NCI-H1417 treated with DMSO at 0.1 percent for 48 hours (cell line): ENCODE measurements at places on chromosomes 16 and 17.
A peak's percentile ranks its signal among the peaks of the same experiment; 100 is the strongest.

DNA sequence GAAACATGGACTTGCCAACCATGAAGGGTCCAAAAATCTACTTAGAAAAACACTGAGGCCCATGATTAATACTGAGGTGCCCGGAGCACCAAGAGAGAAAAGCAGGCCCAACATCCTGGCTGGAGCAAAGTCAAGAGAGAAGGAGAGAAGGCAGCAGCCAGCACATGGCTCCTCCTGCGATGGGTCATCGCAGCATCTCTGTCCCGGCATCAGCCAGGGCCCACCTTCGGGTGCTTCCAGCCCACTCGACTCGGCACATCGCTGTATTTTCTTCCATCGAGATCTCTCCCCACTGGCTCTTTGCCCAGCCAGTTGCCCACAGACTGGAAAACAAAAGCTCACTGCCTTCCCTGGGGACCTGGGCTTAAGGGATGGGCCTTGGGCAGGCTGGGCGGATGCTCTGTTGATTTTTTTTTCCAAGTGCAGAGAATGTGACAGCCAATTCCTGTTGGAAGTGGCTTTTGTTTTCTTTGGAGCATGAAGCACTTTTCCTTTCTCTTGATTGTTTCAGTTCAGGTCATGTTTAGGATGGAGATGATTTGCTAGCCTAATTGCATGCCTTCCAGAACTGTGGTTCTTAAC is 58.1 kb downstream of the CYB5B start:
- no peak for DNase-seq

DNA sequence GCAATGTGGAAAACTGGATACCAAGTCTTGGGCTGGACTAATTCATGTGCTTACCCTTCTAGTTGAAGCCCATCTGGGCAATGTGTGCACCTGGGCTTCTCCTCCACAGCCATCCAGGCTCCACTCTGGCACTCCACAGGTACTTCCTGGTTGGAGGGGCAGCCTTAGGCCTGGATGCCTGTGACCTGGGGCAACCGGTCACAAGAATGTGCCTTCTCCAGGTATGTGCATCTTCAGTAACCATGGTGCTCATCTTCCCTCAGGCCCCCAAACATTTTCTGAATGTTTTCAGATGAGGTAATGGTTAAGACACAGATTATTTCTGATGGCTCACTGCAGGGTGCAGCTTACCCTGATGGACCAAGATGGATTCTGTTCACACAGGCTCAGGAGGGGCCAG is 11.1 kb downstream of the C16orf86 start:
- DNase-seq, result no peak

DNA sequence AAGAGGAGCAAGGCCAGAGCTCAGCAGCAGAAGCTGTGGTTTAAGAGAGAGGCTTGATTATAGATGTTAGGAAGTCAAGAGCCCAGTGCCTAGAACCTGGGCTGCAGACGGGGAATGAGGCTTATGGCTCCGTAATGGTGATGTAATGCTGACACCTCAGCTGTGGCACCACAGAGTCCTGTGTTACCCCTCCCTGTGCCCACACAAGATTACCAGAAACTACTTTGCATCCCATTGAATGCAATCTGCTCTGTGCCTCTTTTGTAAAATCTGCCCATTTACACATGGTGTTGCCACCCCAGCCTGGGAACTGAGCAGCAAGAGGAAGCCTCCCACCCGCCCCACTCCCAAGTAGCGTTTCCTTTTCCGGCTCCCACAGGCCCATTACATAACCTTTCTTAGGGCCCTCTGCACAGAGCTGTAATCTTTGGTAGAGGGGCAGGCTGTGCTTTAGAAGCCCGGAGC is 57.0 kb downstream of the PITPNC1 start:
- DNase-seq, result no peak

GRCh38 chr17:79082311-79083190 is 7.9 kb downstream of the ENGASE start:
- no peak for DNase-seq

DNA sequence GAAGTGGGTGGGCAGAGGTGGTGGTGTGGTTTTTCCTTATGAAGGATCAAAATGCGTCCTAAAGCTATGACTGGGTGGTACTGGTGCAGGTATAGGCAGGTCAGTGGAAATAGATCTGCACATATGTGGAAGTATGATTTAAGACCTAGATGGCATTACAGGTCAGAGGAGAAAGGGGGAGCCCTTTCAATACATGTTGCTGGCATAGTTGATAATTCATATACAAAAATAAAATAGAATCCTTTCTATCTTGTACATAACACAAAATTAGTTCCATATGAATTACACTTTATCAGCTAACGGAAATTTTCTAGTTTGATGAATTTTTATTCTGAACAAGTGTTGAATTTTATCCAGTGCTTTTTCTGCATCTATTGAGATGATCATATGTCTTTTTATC is 20.8 kb upstream of the PIK3R5 start:
- DNase-seq, result no peak

DNA sequence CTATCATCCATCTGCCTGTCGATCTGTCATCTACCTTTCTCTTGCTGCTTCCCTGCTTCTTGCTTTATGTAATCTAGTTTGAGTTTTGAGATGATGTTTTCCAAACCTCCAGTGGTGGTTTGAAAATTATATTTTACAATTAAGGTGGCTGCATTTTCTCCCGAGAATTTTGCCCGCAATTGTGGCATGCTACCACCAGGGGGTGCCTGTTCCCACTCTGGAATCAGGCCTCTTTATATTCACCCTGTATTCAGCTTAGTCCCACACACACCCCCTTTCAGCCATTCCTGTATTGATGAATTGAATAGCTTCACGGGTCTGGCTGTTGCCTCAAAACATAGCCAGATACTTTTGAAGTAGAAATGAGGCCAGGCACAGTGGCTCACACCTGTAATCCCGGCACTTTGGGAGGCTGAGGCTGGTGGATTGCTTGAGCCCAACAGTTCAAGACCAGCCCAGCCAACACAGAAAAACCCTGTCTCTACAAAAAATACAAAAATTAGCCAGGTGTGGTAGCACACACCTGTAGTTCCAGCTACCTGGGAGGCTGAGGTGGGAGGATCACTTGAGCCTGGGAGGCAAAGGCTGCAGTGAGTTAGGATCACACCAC is 3.2 kb downstream of the PRSS22 start:
- no peak for DNase-seq

- no peak for DNase-seq
Observed at GRCh38 chr17:61455324-61456060, 3.3 kb downstream of the TBX4 start.

- DNase-seq, result peak; percentile 1
Observed at GRCh38 chr17:44865231-44865660, 17.6 kb downstream of the HIGD1B start.

- DNase-seq, result no peak
Observed at GRCh38 chr16:86964796-86965241, 352.4 kb downstream of the C16orf95 start.

DNA sequence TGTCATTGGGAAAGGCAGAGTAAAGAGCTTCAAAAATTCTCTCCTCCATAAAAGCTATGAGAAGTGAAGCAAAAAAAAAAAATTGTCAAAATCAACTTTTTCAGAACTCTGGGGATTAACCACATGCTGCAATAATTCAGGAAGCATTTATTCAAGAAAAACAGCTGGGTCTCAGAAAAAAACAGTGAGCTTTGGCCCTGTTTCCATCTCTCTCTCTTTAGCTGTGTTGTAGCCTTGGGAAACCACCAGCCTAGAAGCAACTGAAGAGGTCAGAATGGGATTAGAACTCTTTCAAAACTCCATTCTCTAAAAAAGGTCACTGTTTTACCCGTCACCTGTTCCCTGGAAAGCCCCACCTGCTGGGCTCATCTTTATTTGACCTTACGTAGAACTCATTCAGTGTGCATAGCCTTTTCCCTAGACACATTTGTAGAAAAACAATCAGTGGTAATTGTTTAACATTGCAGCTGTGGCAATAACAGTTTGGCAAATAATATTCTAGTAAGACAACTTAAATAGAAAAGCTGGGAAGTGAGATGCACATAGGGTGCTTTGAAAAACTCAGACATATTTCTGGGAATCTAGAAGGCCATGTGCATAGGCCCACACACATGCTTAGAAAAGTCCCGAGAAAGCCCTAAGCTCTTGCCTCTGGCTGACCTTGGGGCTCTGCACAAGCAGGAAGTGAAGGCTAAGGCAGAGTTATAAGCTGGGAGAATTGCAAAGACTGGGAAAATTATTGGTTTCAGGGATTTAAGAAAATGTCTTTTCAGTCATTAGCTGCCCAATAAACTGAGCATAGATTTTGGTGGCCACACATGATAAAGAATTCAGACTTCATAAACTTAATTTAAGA is 18.0 kb downstream of the SLC5A11 start:
- no peak for DNase-seq

DNA sequence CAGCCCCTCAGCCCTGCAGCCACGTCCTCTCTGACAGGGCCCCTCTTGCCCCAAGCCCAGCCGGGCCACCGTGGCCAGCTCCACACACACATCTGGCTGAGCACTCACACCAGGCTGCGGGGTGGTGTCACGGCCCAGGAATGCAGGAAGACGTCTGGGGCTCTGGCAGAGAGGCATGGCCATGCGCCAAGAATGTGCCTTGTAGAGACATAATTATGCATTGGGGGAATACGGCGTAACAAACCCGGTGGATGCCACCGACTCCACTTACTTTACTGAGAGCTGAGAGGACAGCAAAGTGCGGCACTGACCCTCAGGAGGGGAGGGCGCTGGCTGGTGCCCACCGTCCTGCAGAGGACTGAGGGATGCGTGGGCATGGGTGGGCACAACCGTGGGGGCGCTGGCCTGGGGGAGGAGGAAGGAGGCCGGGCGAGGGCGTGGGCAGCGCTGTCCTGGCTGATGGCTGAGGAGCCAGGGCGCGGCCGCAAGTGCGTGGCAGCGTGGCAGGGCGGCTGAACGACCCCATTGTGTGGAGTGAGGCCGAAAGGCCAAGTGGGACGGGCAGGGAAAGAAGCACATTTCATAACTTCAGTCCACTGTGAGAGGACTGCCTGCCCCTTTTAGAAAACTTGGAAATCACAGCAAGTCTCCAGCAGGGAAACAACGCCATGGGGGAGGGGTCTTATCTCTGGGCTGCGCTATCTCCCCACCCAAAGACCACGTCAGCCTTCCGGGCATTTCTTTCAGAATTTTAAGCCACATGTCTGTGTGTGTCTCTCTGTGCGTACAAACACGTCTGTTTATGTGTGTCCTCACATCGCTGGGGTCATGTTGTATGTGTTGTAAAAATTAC is 30.6 kb downstream of the METRNL start:
- no peak for DNase-seq

DNA sequence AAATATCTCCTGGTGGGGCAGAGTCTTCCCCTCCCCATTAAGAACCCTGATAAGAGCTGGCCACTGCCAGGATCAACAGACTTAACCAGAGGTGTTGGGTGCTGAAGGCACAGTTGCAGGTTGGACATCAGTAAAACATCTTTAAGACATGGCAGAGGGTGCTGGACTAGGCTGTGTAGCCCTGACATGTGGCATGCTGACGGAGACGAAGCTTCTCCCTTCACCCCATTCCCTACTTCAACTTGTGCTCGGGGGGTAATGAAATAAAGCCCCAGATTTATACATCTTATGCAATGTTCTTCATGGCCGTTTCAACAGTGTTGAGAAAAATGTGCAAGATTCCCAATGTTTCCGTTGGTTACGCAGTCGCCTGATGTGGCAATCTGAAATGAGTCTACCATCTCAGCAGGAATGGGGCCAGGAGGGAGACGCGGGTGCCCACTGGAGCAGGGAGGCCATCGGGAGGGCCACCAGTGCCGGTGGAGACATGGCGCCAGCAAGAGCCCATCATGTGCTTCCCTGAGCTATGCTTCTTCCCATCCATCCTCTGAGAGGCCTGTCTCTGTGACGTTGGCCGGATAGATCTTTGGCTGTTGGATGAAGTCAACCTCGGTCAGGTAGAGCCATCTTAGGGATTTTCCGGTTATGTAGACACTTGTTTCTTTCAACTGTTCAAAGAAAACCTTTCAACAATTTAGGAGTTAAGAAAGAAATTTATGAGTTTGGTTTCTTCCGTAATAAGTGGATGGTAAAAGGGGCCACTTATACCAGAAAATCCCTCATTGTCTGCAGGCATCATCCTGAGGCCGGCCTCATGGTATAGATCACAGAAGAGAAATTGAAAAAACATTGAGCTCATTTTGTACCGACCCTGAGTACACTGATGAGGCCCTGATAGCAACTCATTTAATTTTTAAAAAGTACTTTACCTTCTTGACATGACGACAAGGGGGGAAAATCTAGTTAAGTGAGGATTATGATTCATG is 6.4 kb downstream of the IRF8 start:
- no peak for DNase-seq

DNA sequence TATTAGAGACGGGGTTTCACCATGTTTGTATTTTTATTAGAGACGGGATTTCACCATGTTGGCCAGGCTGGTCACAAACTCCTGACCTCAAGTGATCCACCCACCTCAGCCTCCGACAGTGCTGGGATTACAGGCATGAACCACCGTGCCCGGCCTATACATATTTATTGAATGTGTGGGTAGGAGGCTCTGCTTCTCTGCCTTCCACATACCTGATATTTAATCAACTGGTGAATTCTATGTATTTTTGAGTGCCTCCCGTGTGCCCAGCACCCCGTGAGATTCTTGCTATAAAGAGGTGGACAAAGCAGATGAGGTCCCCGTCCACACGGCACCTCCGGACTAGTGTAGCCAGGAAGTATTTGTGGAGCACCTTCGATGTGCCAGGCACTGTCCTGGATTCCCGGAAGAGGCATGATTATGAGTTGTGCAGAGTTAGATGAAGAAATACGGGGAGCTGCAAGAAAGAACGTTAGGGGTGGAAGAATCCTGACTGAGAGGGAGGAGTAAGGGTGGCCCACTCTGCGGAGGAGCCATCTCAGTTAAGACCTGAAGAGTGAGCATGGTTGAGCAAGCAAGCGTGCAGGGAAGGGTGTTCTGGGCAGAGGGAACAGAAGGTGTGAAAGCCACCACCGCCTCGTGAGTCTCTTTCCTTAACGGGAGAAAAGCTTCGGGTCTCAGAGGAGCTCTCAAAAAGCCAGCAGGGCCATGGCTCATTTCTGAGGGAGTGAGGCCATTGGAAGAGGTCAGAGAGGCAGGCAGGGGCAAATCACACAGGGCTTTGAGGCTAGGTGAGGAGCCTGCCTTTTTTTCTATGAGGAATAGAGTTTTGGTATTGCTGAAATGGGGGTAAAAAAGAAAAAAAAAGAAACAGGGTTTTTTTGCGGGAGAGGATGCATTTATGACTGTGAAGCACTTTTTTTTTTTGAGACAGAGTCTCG is 21.2 kb downstream of the CRISPLD2 start:
- DNase-seq, result no peak

DNA sequence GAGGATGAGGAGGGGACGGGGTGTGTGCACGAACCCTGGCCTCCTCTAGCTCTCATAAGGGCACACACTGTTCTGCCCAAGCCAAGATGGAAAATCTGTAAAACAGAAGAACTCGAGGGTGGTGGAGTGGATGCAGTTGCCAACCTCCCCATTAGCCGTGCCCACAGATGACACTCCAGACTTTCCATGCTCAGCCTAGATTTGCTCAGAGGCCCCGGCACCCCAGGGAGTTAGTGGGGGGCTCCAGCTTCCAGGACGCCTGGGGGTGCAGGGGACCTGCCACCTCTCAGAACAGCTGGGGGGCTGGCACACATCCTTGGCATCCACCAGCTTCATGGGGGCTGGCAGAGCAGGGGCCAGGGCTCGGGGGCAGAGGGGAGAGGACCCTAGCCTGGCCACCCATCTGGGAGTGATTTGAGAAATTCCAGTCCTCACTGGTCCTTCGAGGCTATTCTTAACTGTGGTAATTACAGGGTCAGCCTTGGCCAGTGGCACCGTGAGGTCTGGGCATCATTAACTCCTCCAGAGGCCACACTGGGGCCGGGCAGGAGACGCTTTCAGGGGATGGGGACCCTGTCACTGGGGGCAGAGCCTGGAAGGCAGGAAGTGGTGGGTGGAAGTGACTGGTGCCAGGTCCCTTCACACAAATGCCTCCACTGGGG is 14.3 kb downstream of the VASN start:
- DNase-seq, result no peak
